GM12891 (cell line): ENCODE measurements at places on chromosomes 7 and 10.

GRCh38 chr10:16866541-16867275 lies 49.5 kb upstream of the RSU1 start:
- no peak for DNase-seq

DNA sequence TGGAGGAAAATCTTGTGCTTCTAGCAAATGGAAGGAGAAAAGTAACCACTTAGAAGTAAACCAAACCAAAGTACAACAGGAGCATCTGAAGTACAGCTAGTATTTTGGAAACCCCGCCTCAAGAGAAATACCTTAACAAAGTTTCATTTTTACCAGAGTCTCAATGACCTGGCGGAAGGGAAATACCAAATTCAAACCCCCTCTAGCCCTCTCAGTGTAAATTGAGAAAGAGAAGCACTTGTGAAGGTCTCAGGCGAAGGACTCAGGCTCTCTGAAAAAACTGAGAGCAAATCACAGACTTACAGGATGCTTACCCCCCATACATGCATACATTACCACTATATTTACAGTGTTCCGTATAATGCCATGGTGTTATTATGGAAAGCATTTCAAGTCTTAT lies 70.1 kb downstream of the ZPBP start:
- DNase-seq: no peak

- DNase-seq: no peak
Observed at GRCh38 chr10:21083861-21084260, 186.8 kb upstream of the NEBL start.

- DNase-seq: no peak
Observed at GRCh38 chr7:31665546-31665945, 21.5 kb upstream of the PPP1R17 start.
